ENCODE measurements at places on chromosomes 2 and 18.

DNA sequence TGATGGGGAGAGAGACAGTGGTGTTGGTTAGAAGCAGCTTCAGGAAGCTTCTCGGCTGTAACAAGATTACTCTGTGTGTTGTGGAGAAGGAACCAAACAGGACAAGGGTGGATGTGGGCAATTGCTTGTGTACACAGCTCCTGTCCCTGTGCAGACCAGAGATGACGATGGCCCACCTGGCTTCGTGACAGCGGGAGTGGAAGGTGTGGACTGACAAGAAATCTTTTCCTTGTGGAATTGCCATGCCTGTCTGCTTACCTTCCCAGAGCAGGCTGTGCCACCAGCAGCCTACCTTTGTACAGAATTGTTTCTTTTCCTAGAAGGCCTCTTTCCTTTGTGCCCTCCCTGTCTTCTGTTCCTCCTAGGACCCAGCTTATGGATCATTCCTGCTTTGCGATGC, 93.8 kb downstream of the ITGB1BP1 start:
- no peak for DNase-seq

- no peak for DNase-seq
These were observed 17.8 kb downstream of the NPC1 start for GRCh38 chr18:23568281-23569138.

GRCh38 chr2:22957446-22957845, 427.5 kb upstream of the KLHL29 start:
- DNase-seq, result no peak

GRCh38 chr2:1488851-1489250, 75.6 kb downstream of the TPO start:
- no peak for DNase-seq
